ENCODE measurements at places on chromosomes 1 and 21.
A peak's percentile ranks its signal among the peaks of the same experiment; 100 is the strongest.

- DNase-seq: no peak
Observed at GRCh38 chr1:85660541-85660940, 47.7 kb downstream of the ZNHIT6 start.

- no peak for DNase-seq
Observed at GRCh38 chr1:206568779-206569352, 43.4 kb downstream of the EIF2D start.

DNA sequence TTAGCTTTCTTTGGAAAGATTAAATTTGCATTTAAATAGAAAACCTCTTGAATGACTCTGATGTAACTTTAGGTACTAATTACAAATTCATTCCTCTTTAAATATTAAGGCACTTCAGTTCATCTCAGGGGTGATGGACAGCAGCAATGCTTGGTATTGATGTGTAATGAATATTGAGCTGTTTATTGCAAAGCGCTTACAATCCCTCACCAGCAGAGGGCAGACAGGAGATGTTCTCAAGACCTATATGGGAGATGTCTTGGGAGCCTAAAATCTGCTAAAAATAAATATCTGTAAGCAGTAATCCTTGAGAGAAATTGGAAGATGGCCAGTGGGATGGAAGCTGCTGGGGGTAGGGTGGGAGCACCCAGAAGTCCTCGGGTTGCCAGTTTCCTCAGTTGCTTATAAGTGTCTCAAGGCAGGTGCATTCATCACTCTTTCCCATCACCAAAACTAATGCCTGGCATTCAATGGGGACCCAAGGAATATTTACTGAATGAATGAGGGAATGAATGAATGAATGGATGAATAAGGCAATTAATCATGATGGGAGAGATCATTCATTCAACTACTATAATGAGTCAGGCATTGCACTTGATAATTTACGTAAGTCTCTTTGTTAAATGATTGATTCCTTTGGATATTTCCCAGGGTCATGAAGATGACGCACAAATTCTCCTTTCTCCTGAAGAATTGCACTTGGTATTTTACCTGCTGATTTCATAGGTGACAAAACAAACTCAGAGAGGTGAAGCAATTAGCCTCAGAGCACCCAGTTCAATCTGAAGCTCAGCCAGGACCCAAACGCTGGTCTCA lies 2.3 kb downstream of the KLHDC8A start:
- DNase-seq: peak; percentile 57

DNA sequence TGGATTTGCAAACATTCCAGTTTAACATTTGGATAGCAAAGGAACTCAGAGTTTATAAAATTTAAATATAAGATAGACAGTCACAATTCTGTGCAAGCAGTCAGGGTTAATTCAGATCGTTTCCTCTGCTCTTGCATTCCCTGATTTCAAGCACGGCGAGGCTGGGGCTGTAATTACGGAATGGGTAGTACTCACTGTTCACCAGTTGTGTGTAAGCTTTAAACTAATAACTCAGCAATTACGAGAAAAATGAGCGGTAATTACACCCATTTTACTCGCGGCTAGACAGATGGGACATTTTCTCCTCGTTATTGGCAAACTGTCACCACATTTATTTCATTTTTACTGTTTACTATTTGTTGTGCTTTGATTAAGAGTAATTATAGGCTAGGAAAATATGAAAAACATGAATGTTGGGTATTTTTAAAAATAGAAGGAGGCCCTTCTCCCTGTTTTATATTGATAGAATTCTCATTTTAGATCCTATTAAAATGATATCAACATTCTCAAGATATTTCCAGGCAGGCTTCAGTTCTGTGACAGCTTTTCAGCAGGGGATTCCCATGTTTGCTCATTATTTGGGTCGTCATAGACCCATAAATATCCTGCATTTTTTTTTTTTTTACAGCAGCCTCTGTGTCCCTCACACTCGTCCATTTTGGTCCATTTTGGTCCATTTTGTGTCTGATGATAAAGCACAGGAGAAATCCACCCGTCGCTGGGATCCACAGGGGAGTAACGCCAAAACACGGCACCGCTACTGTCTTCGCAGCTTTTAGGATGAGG lies 208.3 kb downstream of the DSCAM start:
- peak; percentile 89 for DNase-seq

DNA sequence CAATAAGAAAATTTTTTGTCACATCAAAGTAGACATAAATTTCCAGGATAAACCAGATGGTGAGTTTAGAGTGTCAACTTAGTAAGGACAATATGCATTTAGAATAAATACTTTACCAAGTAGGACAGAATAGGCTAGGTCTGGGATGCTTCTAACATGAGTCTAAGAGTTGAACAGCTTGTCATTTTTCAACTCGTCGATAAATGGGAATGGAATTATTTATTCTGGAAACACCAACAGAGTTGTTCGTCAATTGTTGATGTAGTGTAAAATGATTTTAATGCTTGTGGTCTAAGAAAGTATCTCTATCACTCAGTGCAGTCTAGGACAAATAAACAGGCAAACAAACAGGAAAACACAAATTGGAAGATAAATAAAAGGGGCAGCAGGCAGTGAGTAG lies 358.4 kb upstream of the ST6GALNAC5 start:
- no peak for DNase-seq

DNA sequence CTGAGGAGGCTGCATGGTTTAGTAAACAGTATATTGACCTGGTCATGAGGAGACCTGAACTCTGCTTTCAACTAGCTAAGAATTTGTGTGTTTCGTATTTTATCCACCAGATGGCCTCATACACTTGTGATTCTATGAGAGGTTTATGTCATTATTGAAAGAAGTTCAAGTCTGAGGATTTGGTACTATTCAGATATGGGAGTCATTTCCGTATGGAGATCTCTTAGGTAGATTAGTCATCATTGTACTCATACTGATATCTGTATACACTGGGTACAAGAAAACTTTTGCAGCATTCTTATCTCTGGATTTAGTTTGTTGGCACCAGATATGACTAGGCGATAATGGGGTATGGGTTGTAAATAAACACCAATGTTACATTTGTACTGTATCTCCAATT lies 26.6 kb downstream of the ATF6 start:
- peak; percentile 52 for DNase-seq

- no peak for DNase-seq
Observed at GRCh38 chr1:156308078-156308477, 9.0 kb upstream of the VHLL start.

GRCh38 chr1:211541278-211541677 lies 37.7 kb downstream of the SLC30A1 start:
- DNase-seq: no peak

- no peak for DNase-seq
Observed at GRCh38 chr1:39969531-39970270, 14.8 kb downstream of the MFSD2A start.

GRCh38 chr1:174703309-174703708 lies 255.5 kb downstream of the GPR52 start:
- DNase-seq: no peak
